NCI-H1694 (cell line): ENCODE measurements at places on chromosomes 4 and X.

- DNase-seq = no peak
Observed at GRCh38 chr4:48028696-48029095, 12.1 kb downstream of the NIPAL1 start.

- DNase-seq = no peak
Observed at GRCh38 chr4:13298655-13299054, 185.5 kb downstream of the RAB28 start.

DNA sequence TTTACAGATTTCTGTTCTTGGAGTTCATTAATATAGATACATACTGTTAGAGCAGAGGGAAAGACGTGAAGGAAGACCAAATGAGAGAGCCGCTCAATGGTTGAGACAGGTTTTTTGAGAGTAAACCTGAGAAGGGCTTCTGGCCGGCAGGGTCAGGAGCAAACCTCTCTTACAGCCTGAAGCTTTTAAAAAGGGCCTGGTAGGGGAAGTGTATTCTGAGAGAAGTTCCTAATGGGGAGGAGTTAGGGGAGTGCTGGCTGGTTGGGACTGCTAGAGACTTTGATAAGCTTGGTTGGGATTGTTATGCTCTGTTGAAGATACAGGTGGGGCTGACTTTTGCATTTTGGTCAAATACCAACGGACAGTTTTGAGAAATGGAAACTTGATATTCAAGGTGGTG, 186.8 kb upstream of the PABPC4L start:
- DNase-seq = no peak

DNA sequence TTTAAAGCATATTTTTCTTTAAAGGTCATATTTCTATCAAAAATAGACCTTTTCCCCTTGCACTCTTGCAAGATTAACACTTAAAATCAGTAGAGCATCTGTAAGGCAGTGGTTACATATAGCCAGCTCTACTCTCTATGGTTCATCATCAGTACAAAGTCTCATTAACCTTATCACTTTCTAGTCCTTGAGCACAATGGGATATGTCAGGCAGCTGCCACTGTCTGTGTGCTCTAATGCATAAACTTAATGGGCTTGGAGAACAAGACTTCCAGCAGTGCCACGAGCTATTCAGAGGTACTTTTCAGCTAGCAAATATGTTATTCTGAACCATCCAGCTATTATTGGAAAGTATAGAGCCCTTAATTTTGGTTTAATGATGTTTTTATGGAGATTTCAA, 393.7 kb downstream of the GASK1B start:
- no peak for DNase-seq

GRCh38 chrX:130637591-130637990, 235.8 kb downstream of the RBMX2 start:
- no peak for DNase-seq

GRCh38 chrX:5113128-5113527, 1115.5 kb downstream of the NLGN4X start:
- no peak for DNase-seq

- no peak for DNase-seq
Observed at GRCh38 chr4:6058531-6059374, 40.5 kb upstream of the C4orf50 start.
